ENCODE measurements at places on chromosomes 1 and 21.

- DNase-seq, result no peak
These were observed 97.3 kb downstream of the SPSB1 start for GRCh38 chr1:9389968-9390367.

DNA sequence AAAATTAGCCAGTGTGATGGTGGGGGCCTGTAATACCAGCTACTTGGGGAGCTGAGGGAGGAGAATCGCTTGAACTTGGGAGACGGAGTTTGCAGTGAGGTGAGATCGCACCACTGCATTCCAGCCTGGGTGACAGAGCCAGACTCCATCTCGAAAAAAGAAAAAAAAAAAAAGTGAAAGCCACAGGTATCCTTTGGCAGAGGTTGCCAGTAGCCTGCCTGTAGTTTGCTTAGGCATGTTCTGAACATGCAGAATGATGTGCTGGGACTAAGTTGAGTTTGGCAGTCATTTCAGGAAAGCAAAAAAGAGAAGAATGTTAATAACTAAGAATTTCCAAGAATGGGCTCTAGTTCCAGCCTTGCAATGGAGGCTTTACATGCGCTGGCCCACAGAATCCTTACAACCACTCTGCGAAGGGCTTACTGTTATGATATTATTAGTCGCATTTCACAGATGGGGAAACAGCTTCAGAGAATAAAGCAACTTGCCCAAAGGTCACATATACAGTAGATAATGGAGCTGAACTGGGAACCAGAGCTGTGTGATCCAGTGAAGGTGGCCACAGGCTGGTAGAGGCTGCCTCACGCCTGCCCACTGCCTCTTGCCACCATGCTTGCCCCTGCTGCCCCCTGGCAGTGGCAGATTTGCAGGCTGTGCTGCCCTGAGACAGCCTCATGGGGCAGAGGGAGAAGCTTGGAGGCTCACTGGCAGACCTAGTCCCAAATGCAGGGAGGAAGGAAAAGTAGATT lies 66.5 kb upstream of the LYST start:
- DNase-seq, result no peak

GRCh38 chr1:9858293-9859035 lies 34.7 kb upstream of the CLSTN1 start:
- no peak for DNase-seq

DNA sequence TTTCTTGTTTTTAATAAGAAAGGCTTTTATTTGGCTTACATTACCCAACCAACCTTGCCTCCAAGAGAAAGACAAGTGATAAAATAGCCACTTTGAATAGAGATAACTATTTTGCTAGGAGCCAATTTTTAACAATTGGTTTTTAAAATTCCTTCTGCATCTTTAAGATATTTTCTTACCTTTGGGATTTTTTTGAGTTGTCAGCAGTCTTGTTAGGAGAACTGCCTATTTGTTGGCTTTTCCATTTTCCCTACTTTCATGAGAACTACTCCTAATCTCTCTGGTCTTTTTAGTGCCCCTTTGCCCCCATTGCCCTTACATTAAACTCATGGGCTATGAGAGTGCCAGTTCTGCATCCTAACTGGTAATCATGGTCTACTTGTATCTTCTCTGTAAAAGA lies 38.1 kb upstream of the EPS15 start:
- DNase-seq, result no peak

DNA sequence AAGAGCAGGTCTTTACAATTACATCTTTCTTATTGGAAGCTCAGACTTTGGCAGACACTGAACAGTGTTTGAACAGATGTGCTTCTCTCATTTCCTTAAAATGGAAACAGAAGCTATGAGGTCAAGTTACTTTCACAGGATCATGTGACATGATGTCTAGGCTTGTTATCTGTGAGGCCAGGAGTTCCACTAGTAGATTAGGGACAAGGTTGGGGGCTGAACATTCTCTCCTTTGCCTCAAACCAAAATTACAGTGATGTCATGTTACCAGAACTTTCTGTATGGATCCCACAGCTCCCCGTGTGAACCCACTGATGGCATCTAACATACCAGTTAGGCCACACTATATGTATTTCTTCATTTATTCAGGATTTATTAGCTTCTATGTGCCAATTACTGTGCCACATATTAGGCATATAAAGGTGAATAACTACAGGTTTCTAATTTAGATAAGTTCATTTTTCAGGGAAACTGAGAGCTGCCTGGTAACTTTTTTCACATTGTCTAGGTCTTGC lies 6.0 kb downstream of the DYNLT5 start:
- DNase-seq, result no peak
